ENCODE measurements at places on chromosomes 5 and 9. TPM values are rescaled to one million over a fixed set of nuclear protein-coding genes. Genes with fewer than 3 reads are reported as not detected.

- DNase-seq, result no peak
Observed at GRCh38 chr9:1717882-1718281, 297.3 kb upstream of the SMARCA2 start.

DNA sequence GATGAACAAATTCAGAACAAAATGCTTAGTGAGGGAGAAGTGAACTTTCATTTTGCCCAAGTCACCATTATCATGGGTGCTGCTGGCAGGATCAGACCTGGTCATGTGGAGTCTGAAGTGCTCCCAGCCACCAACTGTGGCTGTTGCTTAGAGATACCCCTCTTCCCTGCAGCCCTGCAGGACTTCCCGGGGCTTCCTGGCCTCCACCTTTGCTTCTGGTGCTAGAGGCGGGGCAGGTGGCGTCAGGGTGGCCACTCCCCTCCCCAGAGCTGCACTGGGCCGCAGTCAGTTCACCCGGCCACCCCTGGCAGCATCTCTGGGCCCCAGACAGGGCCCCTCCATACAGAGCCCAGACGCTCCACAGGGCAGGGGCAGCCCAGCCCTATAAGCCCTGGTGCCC is 30.0 kb upstream of the SLC12A7 start:
- no peak for DNase-seq

DNA sequence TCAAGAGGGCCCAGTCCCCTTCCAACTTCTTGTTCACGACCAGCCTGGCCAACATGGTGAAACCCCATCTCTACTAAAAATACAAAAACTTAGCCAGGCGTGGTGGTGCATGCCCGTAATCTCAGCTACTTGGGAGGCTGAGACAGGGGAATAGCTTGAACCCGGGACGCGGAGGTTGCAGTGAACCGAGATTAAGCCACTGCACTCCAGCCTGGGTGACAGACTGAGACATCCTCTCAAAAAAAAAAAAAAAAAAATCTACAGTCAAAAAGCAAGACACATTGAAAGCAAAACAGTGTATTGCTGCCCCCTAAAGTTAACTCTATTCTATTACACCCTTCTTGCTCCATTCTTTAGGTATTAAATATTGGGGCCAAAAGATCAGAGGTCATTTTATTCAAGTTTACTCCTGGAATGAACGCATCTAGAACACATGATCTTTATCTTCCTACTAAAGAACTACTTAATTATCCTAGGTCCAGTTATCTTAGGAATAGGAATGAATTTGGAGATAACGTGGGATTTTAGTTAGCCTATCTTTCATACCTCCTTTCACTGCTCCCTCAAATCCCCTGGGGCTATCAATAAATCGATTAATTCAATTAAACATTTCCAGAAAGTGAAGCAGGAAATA is 2.4 kb downstream of the ATG12 start:
- DNase-seq, result no peak

Gene MCC
- total RNA-seq, result 7.5 TPM

DNA sequence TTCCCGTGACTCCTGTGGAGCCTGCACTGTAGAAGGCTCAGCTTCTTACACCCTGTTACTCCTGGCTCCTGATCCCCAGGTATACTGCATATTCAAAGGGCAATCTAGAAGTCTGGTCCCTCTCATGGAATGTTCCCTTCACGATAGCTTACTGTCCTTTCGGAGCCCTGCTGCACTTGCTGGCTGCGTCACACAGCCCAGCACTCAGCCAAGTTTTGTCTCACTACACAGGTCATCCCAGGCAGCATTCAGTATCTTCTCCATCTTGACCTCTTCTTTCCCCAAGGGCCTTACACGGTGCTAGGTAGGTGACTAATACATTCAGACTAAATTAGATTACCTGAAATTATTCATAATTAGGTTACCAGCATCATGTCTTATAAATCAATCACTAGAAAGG is 123.7 kb downstream of the WDR41 start:
- no peak for DNase-seq

GRCh38 chr9:20528253-20528652 is 94.0 kb downstream of the MLLT3 start:
- DNase-seq, result no peak

DNA sequence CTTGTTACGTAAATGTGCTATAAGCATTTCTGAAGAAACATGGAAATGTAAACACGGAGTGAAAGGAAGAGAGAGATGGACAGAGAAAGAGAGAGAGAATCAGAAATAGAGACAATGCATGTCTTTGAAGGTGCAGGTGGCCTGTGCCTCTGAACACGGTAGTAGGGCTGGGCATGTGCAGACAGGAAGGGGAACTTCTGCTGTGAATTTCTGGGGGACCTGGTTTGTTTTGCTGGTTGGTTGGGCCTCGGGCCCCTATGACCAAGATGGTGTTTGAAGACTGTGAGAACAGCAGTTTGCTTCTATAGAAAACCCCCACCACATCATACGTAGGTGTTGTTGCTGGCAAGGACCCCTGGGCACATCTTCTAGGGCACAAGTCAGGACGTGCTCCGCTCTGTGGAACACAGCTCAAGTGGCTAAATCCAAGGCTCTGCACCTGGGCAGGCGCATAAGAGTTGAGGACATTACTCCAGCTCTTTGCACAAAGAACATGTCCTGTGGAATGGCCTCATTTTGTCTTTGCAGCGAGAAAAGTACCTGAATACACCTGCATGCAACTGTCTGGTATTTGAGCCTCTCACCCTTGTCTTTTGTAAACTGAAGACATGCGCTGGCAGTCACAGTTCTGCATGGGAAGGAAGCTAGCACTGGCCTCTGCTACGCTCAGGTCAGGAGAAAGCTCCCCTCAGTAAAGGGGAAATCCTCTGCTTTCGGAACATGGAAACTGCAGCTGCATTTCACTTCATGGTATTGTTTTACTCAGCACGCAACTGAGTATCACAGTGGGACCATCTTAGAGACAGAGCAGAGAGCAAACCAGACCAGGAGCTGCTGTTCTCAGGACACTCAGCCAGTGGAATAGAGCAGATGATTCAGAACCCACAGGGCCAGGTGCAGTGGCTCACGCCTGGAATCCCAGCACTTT is 2.7 kb downstream of the OR2V2 start:
- no peak for DNase-seq

Measured in body of pancreas (tissue), 4 donors.